ENCODE measurements at places on chromosomes 4 and X.

- DNase-seq, result no peak
Measured at GRCh38 chrX:19075754-19076153, 46.5 kb downstream of the ADGRG2 start.

- no peak for DNase-seq
Measured at GRCh38 chr4:43822621-43823020, 626.0 kb downstream of the KCTD8 start.

GRCh38 chr4:2365054-2365912 lies 53.2 kb downstream of the ZFYVE28 start:
- DNase-seq, result no peak

- no peak for DNase-seq
Measured at GRCh38 chrX:69388526-69388925, 115.6 kb upstream of the NALF2 start.
